Astrocyte of the spinal cord (primary cell): ENCODE measurements at places on chromosomes 13 and 19.

GRCh38 chr13:74325106-74325505 is 190.9 kb upstream of the KLF12 start:
- peak; percentile 85 for DNase-seq

GRCh38 chr19:53160350-53160749 is 1.5 kb upstream of the ZNF347 start:
- DNase-seq: no peak

GRCh38 chr19:397321-397720 is 11.6 kb downstream of the C2CD4C start:
- DNase-seq: no peak

- no peak for DNase-seq
Observed at GRCh38 chr13:107427536-107427935, 787.8 kb downstream of the LIG4 start.

DNA sequence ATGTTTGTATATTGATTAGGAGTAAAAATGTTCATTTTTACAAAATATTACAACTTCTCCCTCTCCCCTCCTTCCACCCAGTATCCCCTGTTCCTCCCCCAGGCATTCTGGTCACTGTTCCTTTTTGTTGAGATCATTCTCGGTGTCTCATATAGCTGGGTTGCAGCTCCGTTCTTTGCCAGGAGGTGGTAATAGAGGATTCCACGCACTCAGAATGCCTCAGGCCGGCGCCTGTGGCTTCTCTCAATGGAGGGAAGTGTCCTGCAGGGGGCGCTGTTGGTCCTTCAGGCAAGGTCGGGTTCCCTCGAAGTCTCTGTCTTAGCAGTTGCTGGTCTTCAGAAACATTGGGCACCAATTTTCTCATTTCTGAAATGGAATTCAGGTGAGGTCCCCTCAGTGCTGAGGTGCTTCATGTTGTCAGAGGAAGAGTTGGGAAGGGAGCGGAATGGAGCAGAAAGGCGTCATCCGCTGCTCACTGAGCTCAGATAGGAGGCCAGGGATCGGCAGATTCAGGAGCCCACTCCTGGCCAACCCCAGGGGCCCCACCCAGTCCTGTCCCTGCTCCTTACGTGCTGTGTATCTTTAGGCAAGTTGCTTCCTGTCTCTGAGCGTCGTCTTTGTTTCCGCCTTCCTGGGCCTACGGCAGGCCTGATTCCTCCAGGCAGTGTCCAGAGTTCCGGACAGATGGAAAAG is 10.3 kb upstream of the GARIN5A start:
- peak; percentile 39 for DNase-seq

DNA sequence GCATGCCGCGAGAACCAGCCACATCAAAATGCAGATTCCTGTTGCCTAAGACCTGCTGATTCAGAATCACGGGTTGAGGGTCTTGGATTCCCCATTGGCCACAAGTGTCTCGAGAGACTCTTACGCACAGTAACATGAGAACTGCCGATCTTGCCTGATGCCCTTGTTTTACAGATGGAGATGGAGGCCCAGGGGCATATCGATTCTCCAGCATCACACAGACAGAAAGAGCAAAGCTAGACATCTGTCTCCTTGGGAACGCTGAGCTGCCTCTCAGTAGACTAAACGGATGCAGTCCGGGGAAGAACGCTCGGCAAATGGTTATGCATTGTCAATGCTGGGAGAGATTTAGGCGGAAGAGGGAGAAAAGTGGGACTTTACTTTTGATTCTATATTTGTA is 5.4 kb downstream of the NLRP12 start:
- no peak for DNase-seq

DNA sequence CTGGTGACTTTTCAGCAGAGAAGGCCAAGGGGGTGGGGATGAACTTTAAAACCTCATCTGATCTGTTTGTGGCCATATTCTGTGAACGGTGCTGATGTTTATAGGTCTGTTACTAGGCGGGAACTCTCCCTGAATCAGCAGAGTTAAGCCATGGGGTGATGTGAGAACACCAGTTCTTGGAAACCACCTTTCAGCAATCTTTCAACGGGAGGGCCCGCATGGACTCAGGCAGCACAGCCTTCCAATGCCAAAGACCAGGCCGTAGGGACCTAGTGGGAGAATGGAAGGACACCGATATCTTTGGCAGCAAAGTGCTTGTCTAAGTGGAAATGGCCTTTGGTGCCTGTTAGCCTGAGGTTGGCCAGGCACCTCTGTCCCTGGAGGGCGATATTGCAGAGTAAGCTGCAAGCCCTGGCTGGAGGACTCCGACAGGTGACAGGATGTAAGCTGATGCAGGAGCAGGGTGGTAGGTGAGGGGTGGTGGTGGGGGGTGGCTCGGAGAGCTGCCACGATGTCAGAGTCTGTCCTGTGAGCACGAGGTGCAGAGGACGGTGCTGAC is 57.0 kb downstream of the ERCC5 start:
- DNase-seq: no peak
